Activated CD4-positive, alpha-beta T cell treated with anti-CD3 and anti-CD28 coated beads for 4 hours (primary cell): ENCODE measurements at places on chromosomes 2 and 18.

- no peak for DNase-seq
Measured at GRCh38 chr18:10213526-10213925, 240.9 kb upstream of the APCDD1 start.

DNA sequence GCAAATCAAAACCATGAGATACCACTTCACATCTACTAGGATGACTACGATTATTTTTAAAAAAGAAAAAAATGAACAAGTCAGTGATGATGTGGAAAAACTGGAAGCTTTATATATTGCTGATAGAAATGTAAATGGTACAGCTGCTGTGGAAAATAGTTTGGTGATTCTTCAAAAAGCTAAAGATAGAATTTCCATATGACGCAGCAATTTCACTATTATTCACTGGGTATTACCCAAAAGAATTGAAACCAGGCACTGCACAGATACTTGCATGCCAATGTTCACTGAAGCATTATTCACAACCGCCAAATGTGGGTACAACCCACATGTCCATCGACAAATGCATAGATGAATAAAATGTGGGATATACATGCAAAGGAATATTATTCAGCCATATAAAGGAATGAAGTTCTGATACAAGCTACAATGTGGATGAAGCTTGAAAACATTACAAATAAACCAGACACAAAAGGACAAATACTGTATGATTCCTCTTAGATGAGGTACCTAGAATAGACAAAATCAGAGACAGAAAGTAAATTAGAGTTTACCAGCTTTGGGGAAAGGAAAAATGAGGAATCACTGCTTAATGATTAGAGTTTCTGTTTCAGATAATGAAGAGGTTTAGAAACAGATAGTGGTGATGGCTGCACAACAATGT lies 11.1 kb downstream of the RTTN start:
- no peak for DNase-seq

DNA sequence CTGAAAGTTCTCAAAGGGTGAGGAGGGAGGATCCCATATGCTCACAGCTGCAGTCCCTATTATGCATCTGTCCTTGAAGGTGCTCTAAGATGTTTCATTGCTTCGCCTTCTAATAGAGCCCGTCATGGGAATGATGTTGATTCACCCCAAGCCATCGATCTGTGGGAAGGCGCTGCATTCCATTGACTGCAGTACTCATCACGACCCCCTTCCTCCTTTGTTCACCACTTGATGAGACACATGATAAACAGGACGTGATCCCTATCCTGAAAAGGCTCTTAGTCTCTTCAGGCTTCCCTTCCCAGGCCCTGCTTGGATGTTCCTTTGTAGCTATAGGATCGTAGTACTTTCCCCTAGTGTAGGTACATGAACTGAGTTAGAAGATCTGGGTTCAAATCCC lies 181.8 kb downstream of the AGPS start:
- DNase-seq, result no peak

DNA sequence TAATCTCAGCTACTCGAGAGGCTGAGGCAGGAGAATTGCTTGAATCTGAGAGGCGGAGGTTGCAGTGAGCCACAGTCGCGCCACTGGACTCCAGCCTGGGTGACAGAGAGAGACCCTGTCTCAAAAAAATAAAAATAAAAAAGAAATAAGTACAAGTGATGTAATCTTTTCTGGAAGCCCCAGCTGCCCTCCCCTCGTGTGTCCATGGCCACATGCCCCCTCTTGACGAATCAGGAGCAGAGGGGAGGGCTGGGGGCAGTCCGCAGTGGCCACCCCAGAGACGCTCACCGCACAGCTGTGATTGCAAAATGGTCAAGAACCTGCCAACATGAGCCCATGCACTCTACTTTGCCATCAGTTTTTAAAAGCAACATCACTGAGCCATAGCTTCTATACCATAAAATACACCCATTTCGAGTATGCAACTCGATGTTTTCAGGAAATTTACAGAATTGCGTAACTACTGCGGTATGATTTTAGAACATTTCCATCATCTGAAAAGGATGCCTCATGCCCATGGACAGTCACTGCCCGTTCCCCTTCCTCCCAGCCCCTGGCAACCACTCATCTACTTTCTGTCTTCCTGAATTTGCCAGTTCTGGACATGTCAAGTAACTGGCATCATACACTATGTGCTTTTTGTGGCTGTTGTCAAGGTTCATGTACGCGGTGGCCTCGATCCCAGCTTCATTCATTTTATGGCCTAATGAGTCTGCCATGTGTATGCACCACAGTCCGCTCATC lies 88.1 kb downstream of the NDUFA10 start:
- no peak for DNase-seq

DNA sequence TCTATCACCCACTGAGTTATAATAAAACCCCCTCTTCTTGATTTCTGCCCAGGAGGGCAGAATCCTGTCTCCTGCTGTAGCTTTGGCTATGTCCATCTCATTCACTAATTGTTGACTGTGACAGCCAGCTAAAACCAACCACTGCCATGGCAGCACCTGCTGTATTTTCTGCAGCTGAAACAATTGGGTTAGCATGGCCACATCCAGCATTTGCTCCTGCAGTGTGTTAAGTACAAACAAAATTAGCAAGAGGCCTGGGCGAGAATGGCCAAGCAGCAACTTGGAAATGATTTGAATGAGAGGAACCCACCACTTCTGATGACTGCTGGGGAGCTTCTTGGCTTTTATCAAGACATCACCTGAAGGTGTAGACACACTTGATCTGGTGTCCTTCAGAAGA lies 89.4 kb upstream of the LRRTM1 start:
- DNase-seq, result no peak

DNA sequence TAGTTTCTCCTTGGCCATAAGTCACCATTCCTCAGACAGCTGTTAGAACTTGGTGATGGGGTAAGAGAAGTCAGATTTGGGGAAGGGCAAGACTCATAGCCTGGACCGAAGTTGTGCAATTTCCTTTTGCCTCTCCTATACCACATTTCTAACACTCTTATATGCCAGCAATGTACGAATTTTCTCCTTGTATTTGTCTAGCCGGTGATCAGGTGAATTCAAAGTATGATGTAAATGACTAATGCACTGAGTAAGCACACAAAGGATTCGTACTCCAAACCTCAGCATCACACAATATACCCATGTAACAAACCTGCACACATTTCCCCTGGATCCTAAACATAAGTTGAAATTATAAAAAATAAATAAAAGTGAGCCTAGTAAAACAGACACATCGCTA lies 1143.5 kb upstream of the CELF4 start:
- DNase-seq, result no peak

DNA sequence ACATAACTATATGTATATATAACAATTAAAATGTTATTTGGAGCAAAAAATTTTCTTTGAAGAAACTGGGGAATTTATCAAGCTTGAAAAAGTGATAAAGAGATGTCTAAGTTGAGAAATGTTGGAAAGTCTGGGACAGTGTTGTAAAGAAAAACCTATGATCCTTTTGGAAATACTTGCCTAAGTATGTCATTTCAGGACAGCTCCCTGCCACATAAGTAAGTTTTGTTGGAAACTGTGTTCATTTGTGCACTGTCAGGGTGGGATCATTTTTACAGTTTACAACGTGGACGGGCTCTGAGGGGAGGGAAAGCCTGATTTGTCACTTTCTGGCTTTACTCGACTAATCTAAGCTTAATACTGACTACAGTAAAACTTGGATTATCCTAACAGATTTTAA lies 10.4 kb upstream of the COL3A1 start:
- no peak for DNase-seq

DNA sequence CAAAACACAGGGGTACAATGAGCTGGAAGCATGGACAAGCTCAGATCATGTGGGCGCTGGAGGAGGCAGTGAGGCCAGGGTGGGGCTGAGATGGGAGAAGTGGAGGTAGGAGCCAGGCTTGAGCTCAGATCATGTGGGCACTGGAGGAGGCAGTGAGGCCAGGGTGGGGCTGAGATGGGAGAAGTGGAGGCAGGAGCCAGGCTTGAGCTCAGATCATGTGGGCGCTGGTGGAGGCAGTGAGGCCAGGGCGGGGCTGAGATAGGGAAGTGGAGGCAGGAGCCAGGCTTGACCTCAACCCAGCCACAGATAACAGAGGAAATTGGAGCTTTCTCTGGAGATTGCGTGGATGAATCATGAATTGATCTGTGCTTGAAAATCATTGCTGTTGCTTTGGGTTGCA lies 48.3 kb upstream of the TMEM18 start:
- no peak for DNase-seq

- DNase-seq, result no peak
Measured at GRCh38 chr18:51029378-51029693, 677 bp upstream of the SMAD4 start.

GRCh38 chr2:233938676-233939370 lies 21.6 kb downstream of the TRPM8 start:
- no peak for DNase-seq

GRCh38 chr18:78837754-78838153 lies 141.9 kb upstream of the SALL3 start:
- no peak for DNase-seq

DNA sequence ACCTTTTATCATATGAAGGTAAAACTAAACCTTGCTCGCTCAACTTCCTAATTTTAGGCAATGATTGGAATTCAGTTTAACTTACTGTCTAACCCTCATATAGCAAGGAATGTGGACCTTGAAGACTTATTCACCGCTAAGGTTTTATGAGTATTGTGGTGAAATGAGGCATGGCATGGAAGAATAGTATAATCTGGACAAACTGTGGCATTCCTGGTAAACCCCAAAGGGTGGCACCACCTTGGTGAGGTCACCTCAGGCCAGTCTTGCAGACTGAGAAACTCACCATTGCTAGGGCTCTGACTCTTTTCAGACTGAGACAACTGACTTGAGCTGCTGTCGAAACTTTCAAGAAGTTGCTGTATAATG lies 51.1 kb upstream of the EHBP1 start:
- no peak for DNase-seq
